ENCODE measurements at places on chromosomes 13 and 19.

DNA sequence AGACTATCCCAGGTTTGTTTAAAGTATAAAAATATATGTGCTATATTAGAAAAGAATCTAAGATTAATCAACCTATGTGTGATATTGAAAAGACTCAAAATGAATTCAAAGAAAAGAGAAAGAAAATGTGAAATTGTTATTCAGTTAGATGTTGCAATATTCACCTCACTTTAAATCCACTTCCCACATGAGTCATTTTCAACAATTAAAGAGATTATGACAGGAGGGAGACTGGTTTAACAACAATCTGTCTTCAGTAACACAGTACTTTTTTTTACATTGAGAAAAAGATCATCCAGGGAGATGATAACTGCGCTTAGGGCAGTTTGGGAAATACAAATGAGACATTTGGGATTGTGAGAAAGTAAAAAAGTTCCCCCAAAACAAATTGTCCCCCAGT is 1246.2 kb downstream of the SLITRK1 start:
- no peak for DNase-seq

DNA sequence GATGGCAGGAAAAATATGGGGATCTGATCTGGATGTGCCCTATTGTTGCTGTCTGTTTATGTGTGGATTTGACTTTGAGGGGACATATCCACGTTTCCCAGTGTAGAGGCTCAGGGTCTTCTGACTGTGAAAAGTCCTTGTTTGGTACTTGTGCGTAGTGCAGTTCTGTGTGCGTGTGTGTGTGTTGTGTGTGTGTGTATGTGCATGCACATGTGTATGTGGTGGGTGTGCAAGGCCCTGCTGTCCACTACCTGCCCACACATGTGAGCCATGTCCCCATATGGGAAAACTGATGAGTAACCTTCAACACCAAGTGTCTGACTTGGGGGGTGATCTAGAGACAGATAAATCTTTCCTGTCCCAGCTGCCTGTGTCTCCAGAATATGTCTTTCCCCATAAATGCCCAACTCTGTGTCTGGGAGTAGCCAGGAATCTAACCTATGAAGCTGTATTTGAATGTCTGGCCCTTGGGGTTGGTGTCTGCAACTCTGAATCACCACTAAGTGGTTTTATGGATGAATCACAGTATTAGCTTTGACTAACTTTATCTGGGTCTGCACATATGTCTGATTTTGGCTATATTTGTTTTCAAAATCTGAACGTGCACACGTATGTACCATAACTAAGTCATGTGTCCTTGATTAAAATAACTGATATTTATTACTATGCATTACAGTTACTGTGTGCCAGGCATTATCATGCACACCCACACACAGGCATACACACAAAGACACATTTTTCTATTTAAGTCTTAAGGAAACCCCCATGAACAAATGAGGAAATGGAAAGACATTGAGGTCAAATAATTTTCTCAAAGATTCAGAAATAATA is 17.4 kb downstream of the KLK2 start:
- DNase-seq: no peak

DNA sequence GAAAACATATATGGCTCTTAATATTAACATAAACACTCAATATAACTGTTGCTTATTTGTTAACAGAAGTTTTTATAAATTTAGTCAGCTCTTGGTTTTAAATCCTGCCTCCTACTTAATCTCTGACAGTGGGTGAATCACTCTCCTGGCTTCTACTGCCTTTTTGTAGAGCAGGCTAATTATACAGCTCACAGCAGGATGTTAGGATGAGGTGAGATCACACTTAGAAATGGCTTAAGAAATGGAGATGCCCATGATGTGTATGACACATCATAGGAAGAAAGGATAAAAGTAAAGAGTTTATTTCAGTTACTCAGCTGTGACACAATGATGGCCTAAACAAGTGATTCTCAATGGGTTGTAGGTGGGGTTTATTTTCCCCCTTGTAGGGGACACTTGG is 345.6 kb downstream of the SPRY2 start:
- no peak for DNase-seq

GRCh38 chr13:100197116-100197515 is 108.2 kb downstream of the PCCA start:
- DNase-seq: no peak

DNA sequence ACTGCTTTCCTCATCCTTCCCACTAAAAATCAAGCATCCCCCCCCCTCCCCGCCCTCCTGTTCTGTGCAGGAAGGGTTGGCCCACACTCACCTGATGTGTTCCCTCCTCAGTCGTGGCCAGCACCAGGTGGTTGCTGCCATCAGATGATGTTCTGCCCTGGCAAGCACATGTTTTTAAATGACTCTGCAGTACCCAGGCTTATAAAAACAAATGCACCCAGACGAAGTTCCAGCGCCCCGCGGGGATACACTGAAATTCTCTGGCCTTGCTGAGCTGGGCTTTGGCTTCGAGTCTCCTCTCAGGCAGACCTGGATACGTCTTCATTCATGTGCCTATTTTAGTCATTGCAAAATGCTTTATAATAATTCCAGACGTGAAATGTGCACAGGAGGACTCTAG is 316.3 kb downstream of the DLEU7 start:
- DNase-seq: no peak

- no peak for DNase-seq
These were observed 25.7 kb downstream of the SH3GL1 start for GRCh38 chr19:4374498-4375163.

- DNase-seq: no peak
These were observed 71.5 kb downstream of the KCTD15 start for GRCh38 chr19:33868076-33868735.

- no peak for DNase-seq
These were observed 3.8 kb downstream of the BCL2L12 start for GRCh38 chr19:49669516-49669915.

DNA sequence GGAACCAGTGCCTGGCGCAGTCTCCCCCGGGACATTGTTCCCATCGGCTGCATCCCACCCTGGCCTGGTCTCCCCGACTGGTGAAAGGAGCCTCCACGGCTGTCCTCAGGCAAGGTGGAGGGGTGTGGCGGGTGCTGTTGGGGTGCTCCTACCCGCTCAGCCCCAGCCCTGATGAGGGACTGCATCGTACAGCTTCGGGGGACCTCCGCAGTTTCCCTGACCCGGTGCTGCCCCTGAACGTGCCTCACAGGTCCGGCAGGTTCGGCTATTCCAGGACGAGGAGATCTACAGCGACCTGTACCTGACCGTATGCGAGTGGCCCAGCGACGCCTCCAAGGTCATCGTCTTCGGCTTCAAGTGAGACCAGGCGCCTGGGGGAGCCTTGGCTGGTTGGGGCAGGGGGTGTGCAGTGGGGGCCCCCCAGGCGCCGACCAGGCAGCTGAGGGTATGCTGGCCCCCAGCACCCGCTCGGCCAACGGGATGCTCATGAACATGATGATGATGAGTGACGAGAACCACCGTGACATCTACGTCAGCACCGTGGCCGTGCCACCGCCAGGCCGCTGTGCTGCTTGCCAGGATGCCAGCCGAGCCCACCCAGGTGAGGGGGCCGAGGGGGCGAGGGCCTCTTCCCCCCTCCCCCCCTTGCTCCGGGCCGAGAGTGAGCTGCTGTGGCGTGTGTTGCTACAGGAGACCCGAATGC is 3.5 kb downstream of the DCAF15 start:
- DNase-seq: no peak
